ENCODE measurements at places on chromosomes 12 and 14.
A peak's percentile ranks its signal among the peaks of the same experiment; 100 is the strongest.

DNA sequence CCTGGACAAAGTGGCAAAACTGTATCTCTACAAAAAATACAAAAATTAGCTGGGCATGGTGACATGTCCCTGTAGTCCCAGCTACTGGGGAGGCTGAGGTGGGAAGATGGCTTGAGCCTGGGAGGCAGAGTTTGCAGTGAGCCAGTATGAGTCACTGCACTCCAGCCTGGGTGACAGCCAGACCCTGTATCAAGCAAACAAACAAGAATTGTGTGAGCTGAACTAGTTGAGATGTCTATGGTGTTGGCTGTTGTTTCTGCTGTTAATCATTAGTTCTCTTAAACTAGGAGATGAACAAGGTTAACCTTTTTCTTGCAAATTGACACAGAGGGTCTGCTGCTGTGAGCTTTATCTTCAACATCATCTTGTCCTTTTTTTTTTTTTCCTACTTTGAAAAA, 23.6 kb downstream of the RASSF3 start:
- no peak for DNase-seq

DNA sequence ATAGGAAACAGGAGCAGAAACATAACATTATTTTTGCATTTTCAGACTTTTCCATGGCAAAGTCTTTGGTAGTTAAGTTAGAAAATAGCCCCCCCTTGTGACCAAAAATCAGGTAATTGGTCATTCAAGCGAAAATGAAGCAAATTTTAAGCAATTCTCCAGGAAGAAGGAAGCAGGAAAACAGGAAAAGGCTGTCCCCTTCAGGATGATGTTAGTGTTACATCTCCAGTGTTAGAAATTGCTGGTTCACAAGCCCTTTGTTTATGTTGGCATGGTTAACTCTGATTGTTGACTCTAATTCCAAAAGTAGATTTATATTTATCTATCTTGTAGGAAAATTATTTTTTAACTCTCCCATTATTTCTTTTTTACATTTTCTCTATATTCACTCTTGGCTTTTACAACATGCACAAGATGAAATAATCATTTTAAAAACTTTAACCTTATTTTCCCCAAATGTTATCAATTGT, 18.8 kb upstream of the GAS2L3 start:
- no peak for DNase-seq

DNA sequence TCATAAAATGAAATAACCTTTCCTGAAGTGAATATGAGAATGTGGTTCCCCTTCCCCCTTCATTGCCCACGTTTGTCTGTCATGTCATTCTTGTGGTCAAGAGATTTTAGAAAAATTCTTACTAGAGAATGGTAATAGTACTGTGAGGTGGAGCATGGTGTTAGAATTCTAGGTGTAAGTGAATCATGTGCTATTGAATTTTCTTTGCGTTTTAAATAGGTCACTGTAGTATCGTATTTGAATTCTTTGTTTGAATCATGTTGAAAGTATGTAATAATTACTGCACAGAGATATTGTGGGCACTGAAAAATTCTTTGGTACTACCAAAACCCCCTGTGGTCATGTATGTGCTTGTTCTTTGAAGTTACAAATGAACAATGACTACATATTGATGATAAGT, 49.9 kb downstream of the FUT8 start:
- DNase-seq, result no peak

DNA sequence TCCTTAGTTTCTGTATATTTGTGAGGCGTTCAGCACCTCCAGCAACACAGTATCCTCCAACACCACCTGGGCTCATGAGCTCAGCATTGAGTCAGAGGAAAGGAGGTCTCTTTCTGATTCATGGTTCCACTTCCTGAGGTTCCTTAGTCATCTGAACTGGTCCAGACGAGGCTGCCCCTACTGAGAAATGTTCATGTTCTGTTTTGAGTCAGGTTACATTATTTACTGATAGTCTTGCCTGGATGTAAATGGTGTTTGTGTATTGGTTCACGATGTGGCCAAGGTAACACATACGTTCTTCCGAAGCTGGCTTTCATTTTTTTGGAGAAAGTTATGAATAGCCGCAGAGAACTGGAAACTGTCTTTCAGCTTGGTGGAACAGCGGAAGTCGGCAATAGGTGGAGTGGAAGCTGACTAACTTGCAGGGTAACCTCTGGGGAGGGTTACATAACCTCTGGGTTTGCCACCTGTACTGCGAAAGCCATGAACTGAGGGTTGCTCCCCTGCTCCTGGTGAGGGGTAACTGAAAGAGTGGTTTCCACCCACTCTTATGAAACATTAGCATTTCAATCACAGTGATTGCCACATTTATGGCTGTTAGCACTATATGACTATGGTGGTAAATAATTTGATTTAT, 42.2 kb upstream of the MANSC4 start:
- peak; percentile 82 for DNase-seq

DNA sequence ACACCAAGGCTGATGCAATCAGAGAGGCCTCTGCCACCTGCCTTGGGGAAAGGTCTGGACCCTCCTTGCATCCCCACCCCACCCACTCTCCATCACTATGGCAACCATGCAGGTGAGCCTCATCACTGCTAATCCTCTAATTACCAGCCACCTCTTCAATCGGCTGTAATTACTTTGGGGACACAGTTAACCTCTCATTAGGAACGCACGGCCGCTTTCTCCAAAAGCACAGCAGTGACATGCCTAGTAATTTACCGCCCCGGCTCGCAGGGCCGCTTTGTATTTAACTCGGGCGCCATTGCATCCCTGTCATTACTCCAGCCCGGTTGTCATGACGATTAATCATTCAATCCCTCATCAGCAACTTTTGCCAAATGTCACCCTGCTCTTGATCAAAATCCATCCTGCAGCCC, 36.3 kb upstream of the FAM222A start:
- no peak for DNase-seq

GRCh38 chr12:116792403-116792802, 54.3 kb downstream of the RNFT2 start:
- DNase-seq, result no peak

GRCh38 chr12:122668268-122668667, 34.9 kb downstream of the HCAR2 start:
- no peak for DNase-seq

DNA sequence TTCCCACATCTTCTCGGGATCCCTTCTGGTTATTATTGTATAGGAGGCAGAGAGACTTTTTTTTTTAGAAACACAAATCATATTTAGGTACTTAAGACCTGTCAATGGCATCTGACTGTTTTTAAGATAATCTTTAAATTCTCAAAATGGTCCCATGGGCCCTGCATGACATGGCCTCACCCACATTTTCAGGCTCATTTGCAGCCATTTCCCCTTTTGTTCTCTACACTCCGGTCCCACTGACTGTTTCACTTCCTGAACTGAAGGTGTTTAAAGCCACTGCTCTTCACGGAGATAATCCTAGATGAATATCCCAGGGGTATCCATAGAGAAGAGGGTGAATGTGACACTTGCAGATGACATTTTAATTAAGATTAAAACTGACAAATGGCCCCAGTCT, 12.3 kb upstream of the C12orf71 start:
- DNase-seq, result no peak

DNA sequence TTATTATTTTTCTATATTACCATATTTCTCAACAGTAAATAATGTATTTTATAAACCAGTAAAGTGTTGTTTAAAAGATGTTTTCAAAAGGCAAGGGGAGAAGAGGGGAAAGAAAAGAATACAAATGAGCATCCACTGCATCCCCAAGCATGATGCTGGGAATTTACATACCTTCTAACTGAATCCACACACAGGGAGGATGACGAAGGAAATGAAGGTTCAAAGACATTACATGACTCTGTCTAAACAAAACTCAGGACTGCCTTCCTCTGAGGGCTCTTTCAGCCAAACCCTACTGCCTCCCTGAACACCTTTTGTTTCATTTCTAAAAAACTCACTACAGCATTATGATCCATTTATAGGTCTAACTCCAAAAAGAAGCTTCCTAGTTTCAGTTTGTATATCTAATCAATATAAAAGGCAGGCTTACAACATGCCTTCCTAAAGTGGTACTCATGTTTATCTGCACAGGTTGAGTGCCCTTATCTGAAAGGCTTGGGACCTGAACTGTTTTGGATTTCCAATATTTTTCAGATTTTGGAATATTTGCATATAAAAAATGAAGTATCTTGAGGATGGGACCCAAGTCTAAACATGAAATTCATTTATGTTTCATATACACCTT, 30.3 kb downstream of the DICER1 start:
- DNase-seq, result no peak

DNA sequence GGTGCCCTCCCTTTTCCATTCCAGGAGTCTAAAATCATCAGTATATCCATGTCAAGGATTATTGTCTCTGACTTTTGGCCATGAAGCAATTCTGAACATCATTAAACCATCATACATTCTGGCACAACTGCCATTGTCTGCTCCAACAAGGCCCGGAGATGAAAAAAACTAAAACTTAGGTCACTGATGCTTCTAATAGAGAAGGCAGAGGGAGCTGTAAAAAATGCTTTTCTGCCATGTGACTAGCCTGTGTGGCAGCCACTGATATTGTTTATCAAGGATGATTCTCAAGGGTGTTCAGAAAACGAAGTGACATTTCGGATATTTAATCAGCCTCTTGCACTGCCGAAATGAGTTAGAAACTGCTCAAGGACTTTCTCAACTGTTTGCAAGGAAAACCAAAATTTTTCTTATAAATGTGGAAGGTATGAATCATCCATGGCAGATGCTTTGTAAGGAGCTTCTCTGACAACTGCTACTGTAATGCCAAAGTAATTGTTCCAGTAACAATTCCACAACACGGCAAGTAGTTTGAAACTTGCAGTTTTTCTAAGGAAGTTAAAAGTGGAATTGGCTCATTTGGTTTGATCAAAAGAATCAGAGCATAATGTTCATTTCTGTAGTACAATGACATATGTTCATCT, 1076.5 kb upstream of the FLRT2 start:
- no peak for DNase-seq

DNA sequence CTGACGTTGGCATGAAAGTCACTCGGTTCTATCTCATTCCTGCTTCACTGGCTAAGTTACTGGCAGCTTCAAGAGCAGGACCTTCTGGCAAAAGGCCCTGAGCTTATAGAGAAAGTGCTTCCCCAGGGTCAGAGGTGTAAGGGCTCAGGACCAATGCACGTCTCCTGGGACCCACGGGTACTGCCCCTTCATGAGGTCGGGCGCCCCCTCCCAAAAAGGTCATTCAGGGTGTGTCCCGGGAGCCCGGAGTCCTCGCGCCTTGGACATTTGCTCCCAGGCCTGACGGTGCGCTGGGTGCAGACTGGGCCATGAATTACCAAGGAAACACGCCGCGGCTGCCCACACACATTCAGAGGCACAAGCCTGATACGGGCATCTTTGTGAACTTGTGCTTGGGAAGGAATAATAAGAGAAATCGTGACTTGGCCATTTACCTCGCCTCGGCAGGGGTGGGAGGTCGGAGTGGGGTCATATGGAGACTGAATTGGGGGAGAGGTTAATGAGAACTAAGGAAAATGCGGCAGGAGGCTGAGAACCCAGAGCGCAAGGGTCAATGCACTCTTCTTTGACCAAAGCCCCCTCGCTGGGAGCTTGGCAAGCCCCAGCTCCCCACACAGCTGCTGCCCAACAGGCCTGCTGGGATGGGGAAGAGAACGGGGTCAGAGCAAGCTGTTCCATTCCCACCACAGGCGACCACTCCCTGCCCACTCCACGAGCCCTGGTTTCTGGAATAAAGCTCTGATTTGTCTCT, 15.7 kb upstream of the SLC6A12 start:
- DNase-seq, result no peak

DNA sequence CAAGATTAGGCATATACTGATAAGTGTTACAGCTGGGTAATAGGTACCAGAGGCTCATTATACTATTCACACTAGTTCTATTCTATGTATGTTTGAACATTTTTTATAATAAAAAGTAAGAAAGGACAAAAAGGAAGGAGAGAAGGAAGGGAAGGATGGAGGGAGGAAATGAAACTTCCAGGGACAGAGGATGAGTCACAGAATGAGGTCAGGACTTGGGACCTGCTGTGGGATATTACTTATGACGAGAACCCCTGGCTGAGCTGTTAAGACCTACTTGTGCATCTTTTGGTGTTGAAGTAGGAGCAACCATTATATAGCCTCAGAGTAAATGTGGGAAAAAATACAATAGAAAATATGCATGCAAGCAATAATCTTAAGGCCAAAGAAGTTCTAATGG, 16.7 kb upstream of the TMEM260 start:
- no peak for DNase-seq

DNA sequence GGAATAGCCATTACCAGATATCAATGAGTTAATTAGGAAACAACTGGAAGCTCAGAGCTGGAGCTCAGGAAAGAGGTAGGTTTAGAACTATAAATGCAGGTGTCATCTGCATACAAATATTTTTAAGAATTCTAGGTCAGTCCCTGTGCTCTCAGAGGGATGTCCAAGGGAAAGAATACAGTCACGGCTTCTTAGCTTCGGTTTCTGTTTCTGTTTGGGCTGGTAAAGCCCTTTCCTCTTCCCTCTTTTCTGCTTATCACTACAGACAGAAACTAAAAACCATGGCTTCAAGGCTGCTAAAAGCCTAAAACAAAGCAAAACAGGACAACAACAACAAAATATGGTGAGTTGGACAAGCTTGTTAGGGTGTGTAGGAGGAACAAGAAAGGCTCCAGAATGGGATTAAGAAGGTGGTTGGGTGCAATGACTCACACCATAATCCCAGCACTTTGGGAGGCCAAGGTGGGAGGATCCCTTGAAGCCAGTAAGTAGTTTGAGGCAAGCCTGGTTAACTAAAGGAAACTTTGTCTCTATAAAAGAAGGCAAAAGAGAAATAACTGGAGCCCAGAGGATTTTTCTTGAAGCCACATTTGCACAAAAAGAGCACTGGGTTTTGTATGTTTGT, 113.0 kb downstream of the SEC23A start:
- DNase-seq, result no peak

DNA sequence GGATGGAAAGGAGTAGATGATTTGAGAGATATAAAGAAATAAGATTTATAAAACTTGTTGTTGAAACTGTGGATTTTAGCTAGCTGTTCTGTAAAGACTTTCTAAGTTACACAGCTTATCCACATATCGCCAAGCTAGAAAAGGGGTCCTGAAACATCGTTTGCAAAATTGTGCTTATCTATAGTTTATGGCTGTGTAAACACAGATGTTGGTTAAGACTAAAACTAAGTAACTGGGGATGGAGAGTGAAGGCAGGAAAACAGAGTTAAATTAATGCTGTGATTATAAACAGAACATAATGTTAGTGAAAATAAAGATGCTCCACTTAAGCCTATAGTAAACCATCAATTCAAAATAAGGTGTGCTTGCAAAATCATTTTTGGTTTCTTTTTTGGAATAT, 311.3 kb upstream of the DDHD1 start:
- no peak for DNase-seq

- peak; percentile 13 for DNase-seq
Measured at GRCh38 chr12:50520416-50521207, 15.8 kb downstream of the DIP2B start.

GRCh38 chr14:75702616-75703261, 41.7 kb downstream of the TTLL5 start:
- DNase-seq, result no peak

GRCh38 chr14:100203962-100204834, 34.7 kb upstream of the YY1 start:
- DNase-seq, result no peak

GRCh38 chr14:63268771-63269170, 50.0 kb downstream of the GPHB5 start:
- no peak for DNase-seq
